Adipocyte (in vitro differentiated cells): ENCODE measurements at places on chromosomes 3 and 15.

DNA sequence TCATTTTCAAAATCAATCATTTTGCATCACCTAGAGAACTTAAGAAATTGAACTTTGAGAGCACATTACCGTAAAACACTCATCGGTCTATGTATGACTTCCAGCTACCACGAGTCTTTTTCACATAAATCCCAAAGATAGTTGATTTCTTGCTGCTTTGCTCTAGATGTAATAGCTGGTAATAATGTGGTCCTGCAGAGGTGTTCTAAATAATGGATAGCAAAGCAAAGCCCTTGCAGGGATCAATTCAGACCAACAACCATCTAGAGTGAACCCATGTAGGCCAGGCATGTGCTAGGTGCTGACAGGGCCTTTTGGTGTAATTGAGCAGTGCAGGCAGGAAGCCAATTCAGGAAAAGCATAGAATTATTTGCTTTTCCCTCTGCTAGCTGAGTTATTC, 26.1 kb upstream of the C3orf80 start:
- no peak for DNase-seq

DNA sequence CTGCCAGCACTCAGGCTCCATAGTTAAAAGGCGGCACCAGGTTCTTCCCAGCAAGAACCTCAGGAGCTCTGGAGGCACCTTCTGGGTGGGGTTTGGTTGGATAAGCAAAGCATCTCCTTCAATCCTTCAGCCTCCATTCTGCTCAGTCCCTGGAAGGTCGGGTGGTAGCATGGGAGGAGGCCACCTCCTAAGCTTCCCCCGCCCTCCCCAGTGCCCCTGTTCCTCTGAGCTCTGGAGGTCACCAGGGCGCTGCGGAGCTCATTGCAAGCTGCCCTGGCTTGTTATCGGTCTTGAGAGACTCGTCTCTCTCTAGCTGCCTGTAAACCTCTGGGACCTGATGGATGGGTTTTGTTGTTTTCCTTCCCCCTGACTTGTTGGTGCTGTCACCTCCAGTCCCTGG, 124.8 kb downstream of the RPLP1 start:
- no peak for DNase-seq

GRCh38 chr3:185701611-185702261, 115.6 kb downstream of the SENP2 start:
- no peak for DNase-seq

GRCh38 chr3:179149406-179149867, 1.3 kb downstream of the PIK3CA start:
- peak; percentile 76 for DNase-seq

DNA sequence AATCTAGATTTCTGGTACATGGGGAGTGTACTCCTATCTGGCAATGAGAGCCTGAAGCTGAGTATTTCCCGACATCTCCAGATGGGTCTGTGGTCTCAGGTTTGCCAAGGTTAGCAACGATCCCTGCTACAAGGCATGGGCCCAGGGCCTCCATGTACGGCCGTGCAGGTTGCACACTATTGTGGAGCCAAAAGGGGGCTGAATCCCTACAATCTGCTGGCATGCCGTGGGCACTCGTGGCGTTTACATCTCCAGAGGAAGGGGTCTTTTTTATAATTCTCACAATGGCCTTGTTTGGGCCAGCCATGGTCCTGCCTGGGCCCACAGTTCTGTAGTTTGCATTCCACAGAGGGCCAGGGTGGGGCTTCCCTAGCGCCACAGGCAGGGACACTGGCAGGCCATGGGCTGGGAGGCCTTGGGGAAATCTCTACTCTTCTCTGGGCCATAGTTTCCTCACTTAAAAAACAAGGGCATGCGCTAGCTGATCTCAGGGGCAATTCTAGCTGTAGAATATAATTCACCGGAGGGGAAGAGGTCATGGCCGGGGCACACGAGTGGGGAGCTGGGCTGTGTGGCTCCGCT, 68.9 kb upstream of the TLE3 start:
- no peak for DNase-seq

DNA sequence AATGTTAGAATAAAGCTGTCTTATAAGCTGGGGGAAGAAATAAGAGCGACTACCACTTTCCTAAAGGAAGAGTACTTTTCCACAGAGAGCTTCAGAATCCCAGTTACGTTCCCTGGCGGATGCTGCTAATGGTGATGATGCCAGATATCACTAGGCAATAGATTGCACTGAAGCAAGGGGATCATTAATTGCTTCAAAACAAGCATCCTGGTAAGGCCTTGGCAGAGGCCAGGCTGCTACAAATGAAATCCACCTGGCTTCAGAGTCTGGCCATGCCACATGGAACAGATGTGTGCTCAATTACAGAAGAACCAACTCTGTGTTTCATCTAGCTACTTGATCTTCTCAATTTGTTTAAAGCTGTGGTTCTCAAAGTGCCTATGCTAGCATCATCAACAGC, 129.2 kb upstream of the IL12A start:
- no peak for DNase-seq

- no peak for DNase-seq
Measured at GRCh38 chr3:126417981-126418530, 23.3 kb downstream of the CFAP100 start.

DNA sequence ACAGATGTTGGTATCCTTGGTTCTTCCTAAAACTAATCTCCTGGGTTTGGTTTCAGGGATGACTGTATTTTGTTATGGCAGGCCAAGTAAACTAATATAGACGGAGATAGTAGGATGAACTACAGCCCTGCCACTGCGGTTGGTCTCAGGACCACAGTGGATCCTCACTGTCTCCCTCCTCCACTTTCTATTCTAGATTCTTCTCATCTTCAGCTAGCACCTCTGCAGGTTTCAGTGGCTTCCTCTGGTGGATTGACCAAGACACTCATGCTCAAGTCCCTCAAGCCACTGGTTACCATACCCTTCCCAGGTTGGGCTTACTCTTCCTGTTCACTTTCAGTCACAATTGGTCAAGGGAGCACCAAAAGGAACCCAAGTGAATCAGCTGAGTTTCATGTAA, 71.1 kb upstream of the CLDN18 start:
- no peak for DNase-seq

GRCh38 chr15:29800491-29801366, 21.5 kb downstream of the TJP1 start:
- no peak for DNase-seq

DNA sequence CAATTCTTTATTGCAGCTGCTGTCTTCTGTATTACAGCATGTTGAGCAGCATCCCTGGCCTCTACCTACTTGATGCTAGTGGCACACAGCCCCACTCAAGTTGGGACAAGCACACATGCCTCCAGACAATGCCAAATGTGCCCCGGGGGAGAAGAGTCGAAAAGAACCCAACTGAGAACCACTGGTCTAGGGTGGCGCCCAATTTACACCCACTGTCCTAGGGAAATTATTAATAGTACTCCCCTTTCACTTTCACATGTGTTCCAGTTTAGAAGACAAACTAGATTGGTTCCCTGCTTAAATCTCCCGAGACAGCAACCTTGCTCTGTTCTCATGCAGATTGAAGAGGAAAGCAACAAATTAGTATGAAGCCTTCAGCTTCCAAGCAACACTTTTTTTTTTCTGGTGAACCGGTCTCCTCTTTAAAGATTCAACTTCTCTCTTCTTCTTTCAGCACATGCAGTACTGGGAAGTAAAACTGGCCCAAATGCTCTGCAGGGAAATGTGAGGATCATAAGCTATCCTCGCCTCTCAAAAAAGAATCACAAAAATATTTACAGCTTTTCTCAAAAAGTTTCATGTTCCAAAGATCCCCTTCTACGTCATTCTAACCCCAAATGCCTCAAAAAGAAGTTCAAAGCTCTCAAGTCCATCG, 823.9 kb upstream of the CFAP20DC start:
- no peak for DNase-seq

- no peak for DNase-seq
Measured at GRCh38 chr15:54481819-54482218, 503.6 kb downstream of the UNC13C start.

GRCh38 chr15:39969002-39969394, 35.1 kb downstream of the EIF2AK4 start:
- DNase-seq = no peak

- DNase-seq = no peak
Measured at GRCh38 chr3:52393131-52393807, 51.6 kb downstream of the SEMA3G start.

DNA sequence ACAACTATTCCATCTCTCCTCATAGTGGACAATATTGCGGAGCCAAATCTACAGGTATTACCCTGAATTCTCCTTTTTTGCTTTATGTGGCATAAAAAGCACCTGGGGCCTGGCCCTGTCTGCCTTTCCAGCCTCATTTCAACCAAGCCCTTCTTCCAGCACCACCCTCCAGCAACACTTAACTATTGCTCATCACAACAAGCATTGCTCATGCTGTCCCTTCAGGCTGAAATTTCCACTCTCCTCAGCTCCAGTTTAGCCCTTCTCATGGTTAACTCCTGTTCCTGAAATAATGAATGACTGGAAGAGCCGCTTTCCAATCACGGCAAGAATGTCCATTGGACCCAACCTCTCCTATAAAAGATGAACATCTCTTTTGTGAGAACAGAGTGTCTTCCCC, 107.4 kb downstream of the P2RY1 start:
- no peak for DNase-seq

DNA sequence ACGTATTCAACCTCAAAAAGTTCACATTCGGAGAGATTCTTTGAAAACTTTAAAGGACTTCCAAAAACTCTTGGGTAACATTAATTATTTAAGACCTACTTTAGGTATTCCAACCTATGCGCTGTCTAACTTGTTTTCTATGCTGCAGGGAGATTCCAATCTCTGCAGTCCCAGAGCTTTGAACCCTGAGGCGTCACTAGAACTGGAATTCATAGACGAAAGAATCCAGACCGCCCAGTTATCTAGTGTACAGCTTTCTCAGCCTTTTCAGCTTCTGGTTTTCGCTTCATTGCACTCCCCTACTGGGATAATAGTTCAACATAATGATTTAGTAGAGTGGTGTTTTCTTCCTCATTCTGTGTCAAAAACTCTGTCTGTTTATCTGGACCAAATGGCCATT, 711.3 kb downstream of the ROBO1 start:
- no peak for DNase-seq

GRCh38 chr3:13294442-13295351, 125.4 kb downstream of the NUP210 start:
- no peak for DNase-seq

GRCh38 chr3:124676236-124676635, 54.0 kb upstream of the UMPS start:
- DNase-seq = no peak

DNA sequence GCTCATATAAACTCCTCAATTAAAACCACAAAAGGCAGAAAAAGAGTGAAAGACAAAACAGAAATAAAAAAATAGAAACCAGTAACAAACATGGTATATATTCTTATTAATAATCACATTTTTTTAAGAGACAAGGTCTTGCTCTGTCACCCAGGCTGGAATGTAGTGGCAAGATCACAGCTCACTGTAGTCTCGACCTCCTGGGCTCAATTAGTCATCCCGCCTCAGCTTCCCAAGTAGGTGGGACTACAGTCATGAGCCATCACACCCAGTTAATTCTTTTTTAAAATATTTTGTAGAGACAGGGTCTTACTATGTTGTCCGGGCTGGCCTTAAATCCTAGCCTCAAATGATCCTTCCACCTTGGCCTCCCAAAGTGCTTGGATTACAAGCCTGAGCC, 37.1 kb downstream of the FAM240A start:
- no peak for DNase-seq

DNA sequence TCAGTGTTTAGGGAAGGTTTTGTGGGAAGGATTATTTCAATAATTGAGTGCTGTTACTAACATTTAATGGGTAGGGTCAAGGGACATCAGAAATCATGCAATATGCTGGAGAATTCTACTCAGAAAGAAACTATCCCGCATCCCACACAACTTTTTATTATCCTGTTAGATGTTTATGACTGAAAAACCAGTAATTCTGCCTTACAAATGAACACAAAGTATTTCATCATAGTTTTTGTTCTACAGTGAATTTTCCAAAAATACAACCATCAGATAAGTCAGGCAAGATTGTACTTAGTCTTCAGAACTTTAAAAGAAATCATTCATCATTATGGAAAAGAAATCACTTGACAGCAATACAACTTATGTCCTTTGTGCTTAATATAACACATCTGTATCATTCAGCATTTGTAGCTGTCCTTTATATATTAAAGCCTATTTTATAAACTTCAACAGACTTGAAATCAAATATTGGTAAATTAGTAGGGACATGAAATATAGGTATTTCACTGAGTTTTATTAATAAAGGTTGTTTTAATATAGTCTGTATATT, 61.9 kb downstream of the TRPM7 start:
- DNase-seq = peak; percentile 54

GRCh38 chr15:85525755-85526154, 145.4 kb downstream of the AKAP13 start:
- no peak for DNase-seq

- DNase-seq = peak; percentile 13
Measured at GRCh38 chr3:178802993-178803693, 266.9 kb downstream of the KCNMB2 start.

DNA sequence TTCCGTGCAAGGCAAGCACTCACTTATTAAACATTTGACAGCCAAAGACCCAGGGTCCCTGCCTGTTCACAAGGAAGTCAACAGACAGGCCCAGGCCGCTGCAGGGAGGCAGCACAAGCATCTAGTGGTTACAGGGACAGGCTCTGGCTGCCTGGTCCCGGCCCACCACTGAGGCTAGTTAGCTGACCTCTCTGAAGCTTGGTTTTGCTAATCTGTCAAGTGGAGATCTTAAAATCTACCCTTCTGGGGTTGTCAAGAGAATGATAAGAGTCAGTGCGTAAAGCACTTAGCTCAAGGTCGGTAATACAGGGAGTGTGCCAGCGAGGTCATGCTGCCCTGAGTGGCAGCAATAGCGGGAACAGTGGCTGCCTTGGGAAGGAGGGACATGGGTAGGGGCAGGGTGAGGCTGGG, 6.0 kb downstream of the GNB5 start:
- DNase-seq = no peak

- peak; percentile 8 for DNase-seq
Measured at GRCh38 chr15:44735482-44736180, 697 bp upstream of the TRIM69 start.

- peak; percentile 43 for DNase-seq
Measured at GRCh38 chr15:74129586-74130154, 716 bp upstream of the ISLR2 start.
